Right renal cortex interstitium (tissue), 3 donors: ENCODE measurements at places on chromosomes 11 and 22. TPM values are rescaled to one million over a fixed set of nuclear protein-coding genes. Genes with fewer than 3 reads are reported as not detected.

The B4GALNT4 gene
- polyA plus RNA-seq = 47.4 TPM

The OR51B2 gene
- not detected for polyA plus RNA-seq

The CRYBB3 gene
- 0.30 TPM for polyA plus RNA-seq

DNA sequence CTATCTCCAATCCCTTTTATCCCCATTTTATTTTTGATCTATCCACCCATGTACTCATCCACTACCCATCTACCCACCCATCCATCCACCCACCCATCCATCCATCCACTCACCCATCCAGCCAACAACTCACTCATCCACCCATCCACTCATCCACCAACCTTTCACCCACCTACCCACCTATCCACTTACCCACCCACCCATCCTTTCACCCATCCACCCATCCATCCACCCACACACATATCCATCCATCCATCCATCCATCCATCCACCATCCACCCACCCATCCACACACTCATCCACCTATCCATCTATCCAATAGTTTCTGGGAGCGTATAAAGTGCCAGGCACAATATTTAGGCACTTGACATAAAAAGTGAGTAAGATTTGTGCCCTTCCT, 39.2 kb upstream of the NFAM1 start:
- no peak for DNase-seq

GRCh38 chr11:34267013-34267412, 90.8 kb downstream of the ABTB2 start:
- DNase-seq = no peak

DNA sequence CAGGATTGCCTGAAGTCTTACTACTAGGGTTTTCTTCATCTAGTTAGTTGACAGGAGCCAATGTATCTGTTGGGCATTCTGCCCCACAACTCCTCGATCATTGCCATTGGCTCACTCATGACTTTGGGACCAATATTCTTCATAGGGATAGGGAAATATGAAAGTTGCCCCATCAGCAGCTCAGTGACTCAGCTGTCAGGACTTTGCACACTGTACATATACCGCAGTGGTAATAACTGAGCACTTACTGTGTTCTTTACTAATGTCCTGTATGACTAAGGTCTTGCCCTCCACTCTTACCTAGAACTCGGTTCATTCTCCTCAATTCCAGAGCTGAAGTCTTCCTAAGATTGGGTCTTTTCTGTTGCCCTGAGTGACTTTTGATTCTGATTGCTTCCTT, 46.8 kb upstream of the PGR start:
- no peak for DNase-seq

- no peak for DNase-seq
These were observed 21.3 kb upstream of the SLC5A1 start for GRCh38 chr22:32021716-32022115.

DNA sequence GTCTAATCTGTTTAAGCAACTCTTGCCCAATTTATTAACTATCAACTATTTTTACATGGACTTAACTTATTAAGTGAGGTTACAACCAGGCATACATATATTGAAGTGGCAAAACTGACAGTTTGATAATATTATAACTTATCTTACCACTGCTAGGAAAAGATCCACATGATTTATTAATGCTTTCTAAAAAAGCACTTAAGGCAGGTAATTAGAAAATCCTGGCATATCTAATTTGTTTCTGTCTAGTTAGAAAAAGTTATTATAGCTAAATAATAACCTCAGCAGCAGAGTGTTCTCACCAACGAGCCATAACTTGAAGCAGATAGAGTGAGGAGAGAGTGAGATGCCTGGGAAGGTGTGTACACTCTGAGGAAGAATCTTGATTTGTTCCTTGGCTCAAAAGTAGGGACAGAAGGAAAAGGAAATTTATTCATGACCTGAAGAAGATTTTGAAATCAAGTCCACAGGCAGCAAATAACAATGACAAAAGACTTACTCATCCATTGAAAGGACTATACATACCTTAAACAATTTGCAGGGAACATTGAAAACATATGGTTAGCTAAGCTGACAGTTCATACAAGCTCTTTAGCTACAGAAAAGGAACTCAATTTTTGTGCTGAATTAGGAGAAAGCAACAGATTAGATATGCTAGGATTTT, 7.1 kb upstream of the MUC15 start:
- DNase-seq = no peak

GRCh38 chr11:108160970-108161566, 39.7 kb downstream of the ACAT1 start:
- DNase-seq = no peak

DNA sequence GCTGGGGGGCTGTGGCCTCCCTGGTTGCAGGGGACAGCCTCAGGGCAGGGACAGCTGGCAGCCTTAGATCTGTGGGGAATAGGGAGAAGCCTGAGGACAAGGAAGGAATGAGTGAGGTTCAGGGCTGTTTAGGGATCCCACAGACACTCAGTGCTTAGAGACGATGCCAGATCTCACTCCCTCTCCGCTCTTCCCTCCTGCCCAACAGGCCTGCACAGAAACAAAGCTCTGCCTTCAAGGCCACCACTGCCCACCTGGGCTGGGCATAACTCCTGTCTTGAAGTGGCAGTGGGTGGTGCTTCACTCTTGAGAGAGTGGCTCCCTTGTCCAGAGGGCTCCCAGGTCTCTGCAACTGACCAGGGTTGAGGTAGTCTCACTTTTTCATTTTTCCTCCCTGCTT, 13.1 kb upstream of the CENATAC start:
- DNase-seq = no peak

GRCh38 chr11:504994-505344, 2.1 kb downstream of the RNH1 start:
- no peak for DNase-seq

GRCh38 chr22:30086496-30086895, 6.2 kb downstream of the HORMAD2 start:
- no peak for DNase-seq

- no peak for DNase-seq
These were observed 14.2 kb upstream of the APOL6 start for GRCh38 chr22:35634015-35634414.

DNA sequence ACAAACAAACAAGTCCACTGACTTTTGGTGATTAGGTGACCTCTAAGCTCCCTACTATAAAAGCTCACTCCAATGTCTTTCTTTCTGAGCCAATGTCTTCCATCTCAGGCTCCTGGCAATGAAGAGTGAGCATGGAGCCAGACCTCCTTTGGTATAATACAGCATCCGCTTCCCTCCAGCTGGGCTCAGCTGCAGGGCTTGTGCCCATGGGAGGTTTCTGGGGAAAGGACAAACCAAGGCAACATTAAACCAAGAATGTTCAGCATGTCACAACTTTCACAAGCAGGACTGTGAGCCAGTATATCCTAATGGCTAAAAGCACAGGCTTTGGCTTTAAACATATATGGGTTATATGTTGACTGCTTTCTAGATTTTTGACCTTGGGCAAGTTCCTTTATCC, 58.8 kb downstream of the EHF start:
- no peak for DNase-seq
